ENCODE measurements at places on chromosomes 16 and 17. TPM values are rescaled to one million over a fixed set of nuclear protein-coding genes. Genes with fewer than 3 reads are reported as not detected.

DNA sequence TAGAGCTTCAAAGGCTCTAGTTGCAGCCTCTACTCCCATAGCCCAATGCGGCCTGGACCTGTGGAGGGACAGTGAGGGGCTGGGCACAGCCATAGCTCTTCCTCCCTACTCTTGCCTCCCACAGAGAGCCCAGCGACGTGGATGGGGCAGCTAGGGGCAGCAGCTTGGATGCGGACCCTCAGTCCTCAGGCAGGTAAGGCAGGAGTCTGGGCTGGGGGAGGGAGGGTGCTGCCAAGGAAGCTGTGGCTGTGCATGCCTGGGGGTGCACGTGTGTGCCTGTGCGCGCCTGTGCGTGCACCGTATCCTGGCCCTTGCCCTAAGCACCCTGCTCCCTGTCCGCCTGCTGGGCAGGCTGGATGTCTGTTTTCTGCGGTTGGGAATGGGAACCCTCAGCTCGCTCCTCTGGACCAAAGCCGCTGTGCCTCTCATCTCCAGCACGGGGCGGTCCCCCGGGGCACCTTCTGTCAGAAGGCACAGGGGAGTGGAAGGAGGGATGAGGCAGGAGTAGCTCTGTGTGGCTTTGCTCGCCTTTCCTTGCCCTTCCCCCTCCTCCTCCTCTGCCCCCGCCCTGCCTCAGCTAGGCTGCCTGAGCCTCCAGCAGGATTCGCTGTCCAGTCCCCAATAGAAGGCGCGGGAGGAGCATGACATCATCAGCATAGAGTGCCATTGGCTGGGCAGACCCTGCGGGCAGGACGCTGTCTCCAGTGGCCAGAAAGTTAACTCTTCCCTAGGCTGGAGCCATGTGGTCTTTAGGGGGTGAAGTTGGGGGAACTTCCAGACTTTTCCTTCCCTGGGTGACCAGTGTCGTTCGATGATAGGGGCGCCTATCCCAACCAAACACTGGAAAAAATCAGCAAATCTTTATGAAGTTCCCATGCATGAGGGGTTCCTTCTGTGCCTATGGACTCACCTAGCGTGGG lies 797 bp downstream of the PRCD start:
- no peak overlapping the region for H3K27ac ChIP-seq
- no peak for DNase-seq
- H3K4me3 ChIP-seq = no peak overlapping the region
- peaks cover 36% of the 10 kb centered on the region for H3K4me1 ChIP-seq

GRCh38 chr17:56891751-56892150 lies 22.1 kb downstream of the TRIM25 start:
- H3K27me3 ChIP-seq = no peaks in the 10 kb centered on the region
- DNase-seq = peak; percentile 69
- no peak overlapping the region for H3K4me3 ChIP-seq
- H3K27ac ChIP-seq = no peak overlapping the region

DNA sequence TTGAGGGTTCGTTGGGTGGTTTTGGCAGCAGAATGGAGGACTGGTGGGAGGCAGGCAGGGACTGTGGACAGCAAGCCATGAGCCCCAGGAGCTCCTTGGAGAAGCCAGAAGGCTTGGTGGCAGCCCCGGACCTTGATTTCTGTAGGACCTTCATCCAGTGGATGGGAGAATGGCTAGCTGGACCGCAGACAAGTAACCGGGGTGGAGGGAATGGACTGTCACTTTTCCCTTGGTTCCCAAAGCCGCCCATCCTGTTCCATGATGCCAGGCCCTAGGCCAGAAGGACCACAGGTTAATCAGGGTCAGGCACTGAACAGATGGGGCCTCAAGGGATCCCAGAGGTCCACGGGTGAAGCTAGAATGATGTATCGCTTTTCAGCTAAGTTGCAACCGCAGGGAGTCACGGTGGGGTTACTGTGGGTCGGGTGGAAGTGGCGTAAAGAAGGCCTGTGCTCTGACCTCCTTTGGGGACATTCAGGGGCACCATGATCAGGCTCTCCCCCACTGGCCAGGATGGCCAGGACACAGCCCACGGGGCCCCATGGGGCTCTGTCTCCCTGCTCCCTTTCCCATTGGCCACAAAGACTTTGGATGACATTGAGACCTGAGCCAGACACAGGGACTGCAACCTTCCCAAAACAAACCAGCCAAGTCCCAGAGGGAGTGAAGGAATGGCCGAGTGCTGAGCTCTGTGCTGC lies 66.9 kb upstream of the MRTFB start:
- H3K27me3 ChIP-seq = peaks cover 32% of the 10 kb centered on the region
- H3K27ac ChIP-seq = no peak overlapping the region
- peaks cover 4% of the 10 kb centered on the region for H3K4me1 ChIP-seq
- no peaks in the 10 kb centered on the region for H3K36me3 ChIP-seq
- no peak overlapping the region for H3K4me3 ChIP-seq
- no peak for DNase-seq

- H3K4me3 ChIP-seq = peak overlapping the region; percentile 65
- DNase-seq = no peak
- H3K36me3 ChIP-seq = no peaks in the 10 kb centered on the region
- H3K27me3 ChIP-seq = peaks cover 5% of the 10 kb centered on the region
- H3K4me1 ChIP-seq = peaks cover 14% of the 10 kb centered on the region
These were observed 3.0 kb downstream of the PAQR4 start for GRCh38 chr16:2971985-2972784.

DNA sequence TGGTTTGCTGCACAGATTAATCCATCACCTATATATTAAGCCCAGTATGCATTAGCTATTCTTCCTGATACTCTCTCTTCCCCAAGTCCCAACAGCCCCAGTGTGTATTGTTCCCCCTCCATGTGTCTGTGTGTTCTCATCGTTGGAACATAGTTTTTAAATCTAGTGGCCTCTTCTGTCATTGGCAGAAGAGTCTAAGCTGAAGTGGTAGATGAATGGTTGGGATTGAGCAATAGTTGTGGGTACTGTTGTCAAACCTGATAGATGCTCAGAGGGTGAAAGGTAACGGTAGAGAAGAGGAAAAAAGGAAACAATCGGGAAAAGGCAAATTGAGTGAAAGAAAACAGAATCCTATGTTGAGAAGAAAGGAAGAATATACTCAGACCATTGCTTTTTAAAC lies 29.9 kb downstream of the MAP3K3 start:
- no peak for DNase-seq
- H3K27me3 ChIP-seq = no peaks in the 10 kb centered on the region
- no peak overlapping the region for H3K4me3 ChIP-seq
- H3K4me1 ChIP-seq = peaks cover 13% of the 10 kb centered on the region

DNA sequence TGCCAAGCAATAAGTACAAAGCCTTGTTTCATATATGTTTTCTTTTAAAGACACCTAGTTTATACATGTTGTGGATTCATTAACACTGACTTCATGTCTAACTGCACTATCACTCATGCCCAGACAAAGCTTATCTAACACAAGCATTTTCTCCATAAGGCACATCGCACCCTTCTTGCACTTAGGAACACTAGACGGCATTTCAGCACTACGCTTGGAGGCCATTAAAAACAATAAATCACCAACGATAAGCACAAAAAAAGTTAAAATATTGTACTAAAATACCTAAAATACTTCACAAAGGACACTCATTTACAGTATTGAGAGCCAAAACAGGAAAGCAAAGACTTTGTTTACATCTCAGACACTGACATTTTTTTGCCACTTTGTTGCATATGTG lies 39.0 kb upstream of the TEKT3 start:
- no peaks in the 10 kb centered on the region for H3K4me1 ChIP-seq
- H3K36me3 ChIP-seq = no peaks in the 10 kb centered on the region
- H3K27me3 ChIP-seq = peaks cover 34% of the 10 kb centered on the region
- H3K4me3 ChIP-seq = no peak overlapping the region

GRCh38 chr16:4372578-4373355 lies 1.1 kb downstream of the VASN start:
- no peaks in the 10 kb centered on the region for H3K4me1 ChIP-seq
- no peak for DNase-seq
- no peak overlapping the region for H3K4me3 ChIP-seq
- H3K27me3 ChIP-seq = no peaks in the 10 kb centered on the region
- H3K27ac ChIP-seq = no peak overlapping the region

GRCh38 chr16:12901204-12901596 lies 198 bp upstream of the SHISA9 start:
- peaks cover 35% of the 10 kb centered on the region for H3K27me3 ChIP-seq
- no peak for DNase-seq
- H3K4me1 ChIP-seq = no peaks in the 10 kb centered on the region
- H3K4me3 ChIP-seq = no peak overlapping the region
- no peaks in the 10 kb centered on the region for H3K36me3 ChIP-seq

DNA sequence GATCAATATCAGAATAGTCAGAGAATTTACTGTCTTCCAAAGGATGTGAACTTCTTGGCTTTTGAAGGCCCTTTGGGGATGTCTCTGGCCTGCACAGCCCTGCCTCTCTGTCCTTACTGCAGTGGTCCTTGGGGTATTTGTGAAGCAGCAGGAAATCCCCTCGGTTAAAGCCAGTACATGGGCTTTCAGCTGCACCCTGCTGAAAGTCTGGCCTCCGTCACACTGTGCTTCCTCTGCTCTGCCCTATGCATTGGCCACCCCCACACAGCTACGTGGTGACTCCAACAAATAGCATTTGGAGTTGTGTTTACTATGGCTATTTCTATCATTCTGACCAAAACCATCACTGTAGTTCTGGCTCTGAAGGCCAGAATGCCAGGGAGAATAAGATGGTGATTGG lies 21.2 kb downstream of the SYCE1L start:
- no peaks in the 10 kb centered on the region for H3K36me3 ChIP-seq
- no peak for DNase-seq
- no peak overlapping the region for H3K27ac ChIP-seq
- H3K4me1 ChIP-seq = no peaks in the 10 kb centered on the region
- peaks cover under 1% of the 10 kb centered on the region for H3K27me3 ChIP-seq

GRCh38 chr16:68085259-68086071 lies at the start of gene NFATC3:
Gene NFATC3, plus strand, starts transcription at chr16:68085370. Its CDS starts 312 bp downstream, at chr16:68085682.
- H3K4me3 ChIP-seq = peak within 1 kb of the TSS; percentile 97
- H3K36me3 ChIP-seq = peaks cover 8% of the 10 kb centered on the region
- peak; percentile 100 for DNase-seq
- H3K27ac ChIP-seq = peak within 1 kb of the TSS; percentile 95

- H3K4me3 ChIP-seq = no peak overlapping the region
- no peak for DNase-seq
- no peaks in the 10 kb centered on the region for H3K36me3 ChIP-seq
These were observed 125.2 kb upstream of the ELAC2 start for GRCh38 chr17:13143001-13143400.

GRCh38 chr16:28064150-28064549 lies 636 bp upstream of the GSG1L start:
- H3K4me3 ChIP-seq = no peak overlapping the region
- H3K36me3 ChIP-seq = no peaks in the 10 kb centered on the region
- no peak overlapping the region for H3K27ac ChIP-seq
- peaks cover 30% of the 10 kb centered on the region for H3K27me3 ChIP-seq

DNA sequence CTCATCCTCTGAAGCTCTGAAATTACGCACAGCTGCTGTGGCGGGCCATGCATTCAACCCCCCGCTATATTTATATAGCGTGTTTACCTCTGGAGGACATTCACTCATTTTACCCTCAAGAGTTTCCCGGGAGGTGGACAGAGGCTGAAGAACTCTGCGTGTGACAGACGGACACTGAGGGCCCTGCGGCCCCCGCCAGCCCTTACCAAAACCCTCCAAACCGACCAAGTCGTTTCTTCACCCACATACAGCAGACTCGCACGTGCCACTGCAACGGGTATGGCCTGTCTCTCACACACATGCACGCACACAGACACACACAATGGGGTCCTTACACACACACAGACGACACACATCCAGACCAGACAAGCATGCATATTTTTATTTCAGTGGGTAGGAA lies 216.4 kb upstream of the FOXF1 start:
- no peaks in the 10 kb centered on the region for H3K36me3 ChIP-seq
- DNase-seq = no peak
- peaks cover 77% of the 10 kb centered on the region for H3K27me3 ChIP-seq
- H3K4me3 ChIP-seq = no peak overlapping the region

- no peak for DNase-seq
- peak overlapping the region; percentile 55 for H3K4me3 ChIP-seq
- H3K27me3 ChIP-seq = no peaks in the 10 kb centered on the region
- H3K4me1 ChIP-seq = peaks cover 30% of the 10 kb centered on the region
- H3K27ac ChIP-seq = peak overlapping the region; percentile 43
- H3K36me3 ChIP-seq = no peaks in the 10 kb centered on the region
These were observed 268.9 kb downstream of the NTN1 start for GRCh38 chr17:9290226-9290613.

GRCh38 chr16:35298460-35299243 lies 1839.2 kb downstream of the TP53TG3F start:
- no peaks in the 10 kb centered on the region for H3K36me3 ChIP-seq
- no peak overlapping the region for H3K27ac ChIP-seq
- no peak for DNase-seq

GRCh38 chr17:79230576-79230975 lies 156.0 kb downstream of the ENGASE start:
- H3K27ac ChIP-seq = no peak overlapping the region
- H3K4me3 ChIP-seq = no peak overlapping the region
- peaks cover 8% of the 10 kb centered on the region for H3K27me3 ChIP-seq
- DNase-seq = no peak
- H3K36me3 ChIP-seq = no peaks in the 10 kb centered on the region

DNA sequence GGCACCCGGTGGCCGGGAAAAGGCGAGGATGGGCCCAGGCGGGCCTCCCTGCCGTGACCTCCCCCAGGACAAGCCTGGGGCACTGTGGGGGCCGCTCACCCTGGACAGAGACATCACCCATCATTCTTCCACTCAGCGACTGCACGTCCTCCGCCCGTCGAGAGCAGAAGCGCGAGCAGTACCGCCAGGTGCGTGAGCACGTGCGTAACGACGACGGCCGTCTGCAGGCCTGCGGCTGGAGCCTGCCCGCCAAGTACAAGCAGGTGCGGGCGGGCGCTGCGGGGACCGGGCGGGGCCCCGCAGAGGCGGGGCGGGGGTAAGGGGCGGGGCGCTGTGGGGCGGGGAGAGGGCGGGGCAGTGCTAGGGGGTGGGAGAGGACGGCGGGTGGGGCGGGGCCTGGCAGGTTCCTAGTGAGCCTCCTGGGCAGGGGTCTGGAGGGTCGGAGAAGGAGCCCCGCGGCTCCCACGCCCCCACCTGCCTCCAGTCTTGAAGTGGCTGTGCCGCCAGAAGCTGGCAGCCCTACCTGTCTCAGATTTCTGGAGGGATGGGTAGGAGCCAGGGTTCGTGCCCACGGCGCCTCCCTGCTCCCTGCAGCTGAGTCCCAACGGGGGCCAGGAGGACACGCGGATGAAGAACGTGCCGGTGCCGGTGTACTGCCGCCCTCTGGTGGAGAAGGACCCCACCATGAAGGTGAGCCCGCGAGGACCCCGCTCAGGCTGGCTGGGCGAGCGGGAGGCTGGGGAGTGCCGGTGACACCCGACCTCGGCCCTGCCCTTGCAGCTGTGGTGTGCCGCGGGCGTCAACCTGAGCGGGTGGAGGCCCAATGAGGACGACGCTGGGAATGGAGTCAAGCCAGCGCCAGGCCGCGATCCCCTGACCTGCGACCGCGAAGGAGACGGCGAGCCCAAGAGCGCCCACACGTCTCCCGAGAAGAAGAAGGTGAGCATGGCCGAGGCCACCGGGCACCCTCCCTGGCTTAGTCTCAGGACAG lies 7.5 kb downstream of the NME3 start:
- peaks cover 7% of the 10 kb centered on the region for H3K4me1 ChIP-seq
- H3K4me3 ChIP-seq = no peak overlapping the region
- no peaks in the 10 kb centered on the region for H3K36me3 ChIP-seq
- no peak for DNase-seq
- no peak overlapping the region for H3K27ac ChIP-seq

TP53TG3F gene
- total RNA-seq = not detected

RAB40B gene
- 1.1 TPM for total RNA-seq

CDH15 gene
- total RNA-seq = not detected

TBX2 gene
- total RNA-seq = not detected

GP1BA gene
- not detected for total RNA-seq
